Osteocyte (in vitro differentiated cells): ENCODE measurements at places on chromosomes 16 and 17.

GRCh38 chr16:15533386-15533785 lies 99.0 kb downstream of the BMERB1 start:
- no peak for DNase-seq

- no peak for DNase-seq
Observed at GRCh38 chr17:39195568-39196160, 1.8 kb downstream of the CACNB1 start.

DNA sequence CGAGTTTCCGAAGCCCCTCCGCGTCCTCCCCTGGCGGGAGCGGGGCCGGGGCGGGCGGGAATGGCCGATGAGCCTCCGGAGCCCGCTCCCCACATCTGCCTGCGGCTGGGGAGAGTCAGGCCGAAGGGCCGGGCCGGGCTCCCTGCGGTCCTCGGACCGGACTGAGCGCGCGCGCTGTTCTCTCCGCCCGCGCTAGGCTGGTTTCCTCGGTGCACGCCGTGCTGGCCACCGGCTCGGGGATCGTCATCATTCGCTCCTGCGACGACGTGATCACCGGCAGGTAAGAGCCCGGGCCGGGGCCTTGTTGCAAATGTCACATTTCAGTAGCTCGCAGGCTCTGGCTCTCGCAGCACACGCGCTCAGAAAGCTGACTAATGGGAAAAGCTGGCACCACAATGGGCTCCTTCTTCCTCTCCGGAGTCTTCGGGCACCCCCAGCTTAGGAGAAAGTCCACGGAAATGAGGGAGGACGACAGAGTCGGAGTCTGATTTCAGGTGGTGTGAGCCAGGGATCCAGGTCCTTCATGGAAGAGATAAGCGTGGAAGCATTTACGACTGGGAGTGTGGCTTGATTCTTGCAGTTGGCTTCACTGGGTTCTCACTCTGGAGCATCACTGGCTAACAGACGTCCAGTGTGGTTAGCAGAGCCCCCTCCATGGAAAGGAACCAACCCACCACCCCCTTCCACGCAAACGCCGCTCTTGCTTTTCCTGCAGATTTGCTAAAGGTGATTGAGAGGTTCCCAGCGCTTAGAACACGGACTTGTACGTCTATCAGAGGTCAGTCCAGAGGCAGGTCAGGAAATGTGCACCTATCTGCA lies 715 bp downstream of the TLCD3A start:
- no peak for DNase-seq

DNA sequence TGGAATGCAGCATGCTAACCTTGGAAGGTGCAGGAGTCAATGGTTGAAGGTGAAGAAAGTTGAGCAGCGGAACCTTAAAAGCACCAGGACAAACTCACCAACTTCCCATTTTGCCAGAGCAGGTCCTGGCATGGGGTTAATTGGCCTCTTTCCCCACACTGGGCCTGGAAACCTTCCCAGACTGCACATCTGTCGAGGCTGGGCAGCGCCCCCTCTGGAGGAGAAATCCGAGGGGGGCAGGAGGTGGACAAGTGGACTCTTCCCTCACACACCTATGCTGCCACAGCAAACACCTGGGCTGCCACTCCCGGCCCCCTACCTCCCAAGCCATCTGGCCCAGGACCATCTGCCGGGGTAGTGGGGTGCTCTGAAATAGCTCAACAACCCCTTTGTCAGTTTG lies 232.4 kb downstream of the CBLN1 start:
- DNase-seq = no peak

- DNase-seq = peak; percentile 90
Observed at GRCh38 chr17:32486701-32487472, at the start of gene CDK5R1. CDK5R1 (plus strand) TSS chr17:32486993; CDS start chr17:32487621, 628 bp downstream.

- DNase-seq = peak; percentile 89
Observed at GRCh38 chr16:83898463-83899271, at the start of gene MLYCD. MLYCD (plus strand) TSS chr16:83899115; CDS start chr16:83899145, 30 bp downstream.

GRCh38 chr17:55663400-55663799 lies 59.3 kb downstream of the TMEM100 start:
- no peak for DNase-seq

DNA sequence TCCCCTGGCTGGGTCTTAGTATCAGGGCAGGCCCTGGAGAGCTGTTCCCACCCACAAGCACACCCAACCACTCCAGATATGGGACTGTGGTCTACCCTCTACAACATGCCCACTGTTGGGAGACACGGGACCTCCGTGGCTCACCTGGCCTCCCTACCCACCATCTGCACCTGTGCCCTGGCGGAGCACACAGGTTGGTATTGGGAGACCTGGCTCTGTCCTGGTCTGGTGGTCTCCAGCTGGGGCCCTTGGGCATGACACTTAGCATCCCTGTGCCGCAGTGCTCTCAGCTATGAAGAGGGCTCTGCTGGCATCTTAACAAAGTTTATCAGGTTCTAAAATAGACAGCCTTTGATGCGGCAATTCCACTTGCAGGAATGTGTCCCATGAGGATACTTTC lies 5.8 kb downstream of the C16orf95 start:
- peak; percentile 77 for DNase-seq

GRCh38 chr16:8919089-8919933 lies 37.2 kb downstream of the LITAFD start:
- no peak for DNase-seq

DNA sequence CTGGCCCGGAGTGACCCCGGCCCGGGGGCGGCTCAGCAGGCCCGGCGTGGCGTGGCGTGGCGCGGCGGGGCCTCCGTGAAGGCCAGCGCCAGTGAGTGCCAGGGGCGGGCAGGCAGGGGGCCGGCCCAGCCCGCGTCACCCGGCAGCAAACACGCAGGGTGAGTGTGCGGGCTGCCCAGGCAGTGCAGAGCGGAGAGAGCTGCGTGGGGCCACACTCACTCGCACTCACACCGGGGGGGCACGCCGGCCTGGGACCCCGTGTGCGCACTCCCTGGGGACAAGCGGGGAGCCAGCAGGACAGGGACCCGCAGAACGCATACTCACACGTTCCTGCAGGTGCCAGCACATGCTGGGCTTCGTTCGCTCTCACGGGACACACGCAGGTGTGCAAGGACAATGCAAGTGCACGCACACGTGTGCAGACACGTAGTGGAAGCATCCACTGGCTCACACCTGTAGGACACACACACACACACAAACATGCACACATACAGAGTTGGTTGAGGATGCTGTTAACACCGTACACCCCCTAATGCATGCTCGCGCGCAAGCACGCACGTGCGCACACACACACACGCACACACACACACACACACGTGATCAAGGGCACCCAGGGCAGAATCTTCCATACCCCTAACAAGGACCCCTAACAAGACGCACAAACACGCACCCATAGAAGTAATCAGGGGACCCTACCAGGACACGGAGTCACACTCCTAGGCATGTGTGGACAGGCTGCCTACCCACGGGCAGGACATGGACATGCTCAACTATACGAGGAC lies 7.7 kb downstream of the USP6 start:
- peak; percentile 82 for DNase-seq

- no peak for DNase-seq
Observed at GRCh38 chr16:48999044-48999443, 282.6 kb downstream of the CBLN1 start.

DNA sequence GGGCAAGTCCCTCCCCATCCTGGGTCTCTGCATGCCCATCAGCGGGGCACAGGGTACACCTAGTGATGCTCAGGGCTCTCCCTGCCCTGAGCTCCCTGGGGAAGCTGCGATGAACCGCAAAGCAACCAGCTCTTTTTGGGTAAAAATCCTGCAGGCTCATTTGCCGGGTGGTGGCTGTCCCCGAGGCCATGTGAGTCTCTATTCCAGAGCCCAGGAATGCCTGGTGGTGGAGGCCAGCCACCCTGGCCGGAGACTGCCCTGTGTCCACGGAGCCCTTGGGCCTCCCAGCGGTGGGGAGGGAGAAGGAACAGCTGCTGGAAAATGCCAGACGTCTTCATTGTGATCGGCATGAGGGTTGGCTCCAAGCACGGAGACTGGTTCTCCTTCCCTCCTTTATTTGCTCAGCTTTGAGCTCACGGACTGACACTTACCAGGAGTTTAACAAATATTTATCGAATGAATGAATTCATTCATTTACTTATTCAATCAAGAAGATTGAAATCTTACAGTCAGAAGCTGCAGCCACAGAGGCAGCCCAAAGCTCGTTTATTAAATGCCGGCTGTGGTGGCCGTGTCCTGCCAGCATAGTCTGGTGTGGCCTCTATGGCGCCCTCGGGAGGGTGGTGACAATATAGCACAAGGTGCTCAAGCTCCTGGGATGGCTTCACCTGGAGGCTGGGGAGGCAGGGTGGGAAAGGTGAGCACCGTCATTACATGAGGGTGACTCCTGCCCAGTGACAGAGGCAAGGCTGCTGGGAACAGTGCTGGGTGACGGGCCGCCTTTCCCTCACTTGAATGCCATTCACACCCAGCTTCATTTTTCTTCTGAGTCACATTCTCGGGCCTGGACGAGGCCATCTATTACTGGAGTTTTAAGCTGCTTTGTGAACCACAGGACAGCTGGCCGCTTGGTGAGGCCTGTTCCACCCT lies 31.1 kb upstream of the JPH3 start:
- DNase-seq = no peak

GRCh38 chr16:84268291-84269040 lies 26.2 kb upstream of the WFDC1 start:
- no peak for DNase-seq

DNA sequence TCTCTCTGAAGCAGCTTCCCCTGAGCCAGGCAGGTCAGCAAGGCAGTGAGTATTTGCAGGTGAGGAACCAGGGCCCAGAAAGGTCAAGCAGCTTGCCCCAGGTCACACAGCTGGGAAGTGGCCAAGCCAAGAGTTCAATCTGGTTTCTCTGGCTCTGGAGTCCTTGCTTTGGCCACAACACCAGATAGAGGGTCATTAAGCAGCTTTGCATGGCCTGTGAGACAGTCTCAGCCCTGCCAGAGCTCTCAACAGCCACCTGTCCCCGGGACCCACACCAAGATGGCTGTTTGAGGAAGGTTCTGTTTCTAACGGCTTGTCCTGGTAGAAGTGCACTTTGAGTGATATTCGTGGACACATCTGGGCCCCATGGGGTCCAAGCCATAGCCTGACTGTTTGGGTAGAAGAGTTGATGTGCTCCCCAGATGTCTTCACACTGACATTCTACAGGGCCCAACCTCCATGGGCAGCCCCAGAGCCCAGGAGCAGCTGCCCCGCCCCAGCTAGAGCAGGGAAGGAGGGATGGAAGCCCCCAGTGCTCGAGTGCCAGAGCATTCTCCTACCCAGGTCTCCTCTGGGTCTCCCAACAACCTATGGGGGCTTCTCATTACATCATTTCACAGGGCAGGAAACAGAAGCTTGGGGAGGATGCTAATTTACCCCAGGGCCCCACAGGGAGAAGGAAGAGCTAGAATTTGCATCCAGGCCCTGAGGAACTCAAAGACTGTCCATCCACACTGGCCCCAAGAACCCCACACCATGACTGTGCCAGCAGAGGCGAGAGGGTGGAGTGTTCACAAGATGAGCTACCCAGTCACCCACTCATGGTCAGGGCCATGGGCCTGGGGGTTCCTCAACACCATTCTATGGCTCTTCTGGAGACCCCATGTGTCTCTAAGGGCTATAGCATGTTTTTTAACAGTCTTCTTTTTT lies 107.3 kb upstream of the CDH5 start:
- peak; percentile 68 for DNase-seq

- no peak for DNase-seq
Observed at GRCh38 chr17:38353086-38353604, 1.5 kb downstream of the SOCS7 start.

- DNase-seq = no peak
Observed at GRCh38 chr16:54175552-54176375, 110.8 kb downstream of the IRX3 start.

DNA sequence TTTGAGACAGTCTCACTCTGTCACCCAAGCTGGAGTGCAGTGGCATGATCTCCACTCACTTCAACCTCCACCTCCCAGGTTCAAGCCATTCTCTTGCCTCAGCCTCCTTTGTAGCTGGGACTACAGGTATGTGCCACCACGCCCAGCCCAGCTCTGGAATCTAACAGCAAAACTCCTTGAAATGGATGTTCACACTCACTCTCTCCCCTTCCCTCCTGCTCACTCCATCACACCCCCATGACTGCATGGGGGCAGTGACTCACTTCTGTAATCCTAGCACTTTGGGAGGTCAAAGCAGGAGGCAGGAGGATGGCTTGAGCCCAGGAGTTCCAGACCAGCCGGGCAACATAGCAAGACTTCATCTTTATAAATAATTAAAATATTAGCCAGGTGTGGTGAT lies 11.1 kb upstream of the TFAP4 start:
- DNase-seq = no peak

DNA sequence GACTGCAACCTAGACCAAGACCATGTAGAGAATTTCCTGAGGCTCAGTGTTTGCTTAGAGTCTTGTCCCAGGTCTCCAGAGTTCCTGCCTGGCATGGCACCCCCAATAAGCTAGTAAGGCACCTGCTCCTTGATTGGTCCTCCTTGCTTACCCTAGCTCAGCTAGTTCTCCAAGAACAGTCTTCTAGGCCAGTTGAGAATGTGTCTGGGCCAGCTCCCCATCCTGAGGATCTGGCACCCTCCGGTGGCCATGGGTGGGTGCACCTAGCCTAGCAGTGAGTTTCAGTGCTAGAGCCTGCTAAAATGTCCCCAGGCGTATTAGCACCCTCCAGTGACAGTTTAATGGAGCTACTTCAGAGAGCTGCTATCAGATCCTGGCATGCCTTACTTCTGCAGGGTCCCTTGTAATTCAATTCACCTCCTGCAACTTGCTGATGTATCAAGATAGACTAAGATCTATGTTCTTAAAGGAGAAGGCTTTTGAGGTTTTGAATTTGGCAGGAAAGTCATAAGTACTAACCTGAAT lies 44.4 kb upstream of the MED13 start:
- no peak for DNase-seq

DNA sequence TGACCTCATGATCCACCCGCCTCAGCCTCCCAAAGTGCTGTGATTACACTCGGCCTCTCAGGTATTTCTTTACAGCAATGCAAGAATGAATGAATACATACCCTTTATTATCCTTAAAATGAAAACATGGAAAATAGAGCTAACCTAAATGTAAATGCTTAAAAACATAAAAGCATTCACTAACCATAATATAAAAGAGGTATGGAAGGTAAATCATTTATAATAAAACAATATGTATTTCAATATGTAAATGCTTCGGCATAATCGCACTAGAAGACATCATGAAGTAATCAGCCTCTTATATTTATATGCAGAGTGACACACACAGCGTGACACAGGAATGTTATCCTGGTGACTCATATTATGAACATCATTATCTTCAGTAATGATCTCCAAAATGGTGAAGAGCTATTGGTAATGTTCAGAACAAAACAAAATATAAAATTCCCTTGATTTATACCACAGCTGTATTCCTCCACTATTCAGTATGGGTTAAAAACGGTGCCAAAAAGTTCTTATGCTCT lies 53.9 kb downstream of the AIPL1 start:
- DNase-seq = no peak
